ENCODE measurements at places on chromosomes 13 and 19. TPM values are rescaled to one million over a fixed set of nuclear protein-coding genes. Genes with fewer than 3 reads are reported as not detected.

STAP2 gene
- 13.6 TPM for total RNA-seq

TRAPPC2B gene
- total RNA-seq: 9.1 TPM

HSH2D gene
- total RNA-seq: 0.31 TPM

LGALS14 gene
- not detected for total RNA-seq

OR4F17 gene
- not detected for total RNA-seq

MIR17HG gene
- 5.1 TPM for total RNA-seq

ATP4A gene
- total RNA-seq: not detected

MEDAG gene
- 15.0 TPM for total RNA-seq

ZFP14 gene
- total RNA-seq: 7.0 TPM

ZNF177 gene
- 4.1 TPM for total RNA-seq

ACTMAP gene
- total RNA-seq: 2.5 TPM

DHDH gene
- total RNA-seq: 0.67 TPM

CBLC gene
- not detected for total RNA-seq

KCNC3 gene
- total RNA-seq: 0.72 TPM

EML2 gene
- total RNA-seq: 12.3 TPM

ZBTB45 gene
- 8.1 TPM for total RNA-seq

ZNF583 gene
- total RNA-seq: 11.5 TPM

ERICH4 gene
- total RNA-seq: not detected

CFAP97D2 gene
- total RNA-seq: 0.28 TPM

ZNF45 gene
- total RNA-seq: 8.3 TPM

ZNF283 gene
- 13.2 TPM for total RNA-seq

TSHZ3 gene
- 50.3 TPM for total RNA-seq

ALOX5AP gene
- total RNA-seq: 30.3 TPM

SBSN gene
- total RNA-seq: not detected

FFAR2 gene
- total RNA-seq: not detected

ZNF841 gene
- 30.1 TPM for total RNA-seq

ZNF723 gene
- total RNA-seq: not detected

CD209 gene
- total RNA-seq: 1.6 TPM

C19orf18 gene
- total RNA-seq: 2.0 TPM

CPB2 gene
- total RNA-seq: not detected

LPAR6 gene
- 7.7 TPM for total RNA-seq

ZNF44 gene
- 22.6 TPM for total RNA-seq

EGLN2 gene
- total RNA-seq: 95.8 TPM

IL11 gene
- not detected for total RNA-seq

GAS6 gene
- total RNA-seq: 241 TPM

RAB20 gene
- 15.0 TPM for total RNA-seq

RNF17 gene
- total RNA-seq: not detected

CATSPERD gene
- total RNA-seq: not detected

TNFRSF19 gene
- 7.7 TPM for total RNA-seq

FAM187B gene
- not detected for total RNA-seq

CLEC17A gene
- total RNA-seq: not detected

CEACAM7 gene
- total RNA-seq: not detected

CGB7 gene
- total RNA-seq: not detected

CEACAM8 gene
- total RNA-seq: not detected

CLEC4M gene
- total RNA-seq: 1.0 TPM

KLF1 gene
- not detected for total RNA-seq

CAMSAP3 gene
- total RNA-seq: 8.2 TPM
